ENCODE measurements at places on chromosomes 1 and 21.
A peak's percentile ranks its signal among the peaks of the same experiment; 100 is the strongest.

GRCh38 chr1:228794810-228795209 is 59.5 kb downstream of the RHOU start:
- no peak for DNase-seq

GRCh38 chr1:18635891-18636595 is 5.4 kb downstream of the PAX7 start:
- peak; percentile 5 for DNase-seq

DNA sequence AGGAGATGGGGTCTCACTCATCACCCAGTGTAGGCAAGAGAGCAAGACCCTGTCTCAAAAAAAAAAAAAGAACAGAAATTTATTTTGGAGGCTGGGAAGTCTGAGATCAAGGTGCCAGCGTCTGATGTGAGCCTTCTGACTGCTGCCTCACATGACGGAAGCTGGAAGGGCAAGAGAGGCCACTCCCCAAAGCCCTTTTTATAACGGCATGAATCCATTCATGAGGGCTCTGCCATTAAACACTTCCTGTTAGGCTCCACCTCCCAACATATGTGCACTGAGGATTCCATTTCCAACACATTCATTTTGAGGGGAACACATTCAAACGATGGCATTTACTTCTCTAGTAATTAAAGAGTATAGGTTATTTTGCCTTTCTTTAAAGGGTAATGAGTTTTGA is 50.9 kb upstream of the C1orf198 start:
- no peak for DNase-seq

DNA sequence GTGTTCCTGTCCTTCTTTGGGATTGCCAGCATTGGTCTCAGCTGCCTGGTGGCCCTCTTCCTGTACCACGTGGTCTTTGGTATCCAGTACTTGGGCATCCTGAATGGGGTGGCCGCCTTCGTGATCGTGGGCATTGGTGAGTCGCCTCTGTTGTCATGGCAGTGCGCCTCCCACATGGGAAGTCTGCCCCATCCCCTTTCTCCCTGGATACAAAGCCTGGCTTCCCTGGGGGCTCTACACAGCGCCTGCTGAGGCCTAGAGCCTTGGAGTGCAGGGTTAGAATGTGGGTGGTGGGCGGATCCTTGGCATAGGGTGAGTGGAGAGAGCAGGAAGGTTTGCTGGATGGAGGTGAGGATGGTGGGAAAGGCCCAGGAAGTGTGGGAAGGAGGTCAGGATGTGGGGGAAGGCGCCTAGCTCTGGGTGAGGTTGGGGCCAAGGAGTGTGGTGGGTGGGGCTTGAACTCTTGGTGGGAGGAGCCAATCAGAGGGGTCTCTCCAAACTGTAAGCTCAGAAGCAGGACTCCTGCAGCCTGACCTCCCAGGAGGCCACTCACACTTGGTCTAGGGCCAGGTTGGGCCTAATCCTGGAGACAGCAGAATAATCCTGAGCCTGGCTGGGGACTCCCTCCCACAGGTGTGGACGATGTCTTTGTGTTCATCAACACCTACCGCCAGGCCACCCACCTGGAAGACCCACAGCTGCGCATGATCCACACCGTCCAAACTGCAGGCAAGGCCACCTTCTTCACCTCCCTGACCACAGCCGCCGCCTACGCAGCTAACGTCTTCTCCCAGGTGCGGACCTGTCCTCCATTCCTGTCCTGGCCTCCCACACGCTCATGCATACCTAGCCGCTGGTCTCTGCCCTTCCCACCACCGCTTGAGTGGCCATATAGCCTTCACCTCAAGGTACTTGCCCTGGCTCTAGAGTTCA is 36.7 kb downstream of the DISP3 start:
- DNase-seq: no peak

GRCh38 chr1:62237361-62237760 is 42.7 kb downstream of the L1TD1 start:
- DNase-seq: no peak

DNA sequence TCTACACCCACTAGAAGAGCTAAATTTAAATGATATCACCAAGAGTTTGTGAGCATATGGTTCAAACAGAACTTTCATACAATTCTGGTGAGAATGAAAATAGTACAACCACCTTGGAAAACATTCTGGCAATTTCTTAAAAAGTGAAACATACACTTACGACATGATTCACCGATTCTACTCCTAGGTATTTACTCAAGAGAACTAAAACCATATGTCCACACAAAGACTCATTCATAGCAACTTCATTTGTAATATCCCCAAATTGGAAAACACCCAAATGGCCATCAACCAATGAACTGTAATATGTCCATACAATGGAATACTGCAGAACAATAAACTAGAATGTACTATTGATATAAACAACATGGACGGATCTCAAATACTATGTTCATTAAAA is 51.2 kb upstream of the ADAM30 start:
- no peak for DNase-seq

GRCh38 chr1:25688390-25689119 is 72.0 kb downstream of the MAN1C1 start:
- no peak for DNase-seq

GRCh38 chr1:232657426-232658005 is 27.6 kb upstream of the SIPA1L2 start:
- DNase-seq: no peak

- DNase-seq: no peak
Observed at GRCh38 chr1:243261390-243261789, 5.5 kb downstream of the SDCCAG8 start.

- DNase-seq: no peak
Observed at GRCh38 chr1:96370757-96371156, 350.8 kb upstream of the PTBP2 start.

DNA sequence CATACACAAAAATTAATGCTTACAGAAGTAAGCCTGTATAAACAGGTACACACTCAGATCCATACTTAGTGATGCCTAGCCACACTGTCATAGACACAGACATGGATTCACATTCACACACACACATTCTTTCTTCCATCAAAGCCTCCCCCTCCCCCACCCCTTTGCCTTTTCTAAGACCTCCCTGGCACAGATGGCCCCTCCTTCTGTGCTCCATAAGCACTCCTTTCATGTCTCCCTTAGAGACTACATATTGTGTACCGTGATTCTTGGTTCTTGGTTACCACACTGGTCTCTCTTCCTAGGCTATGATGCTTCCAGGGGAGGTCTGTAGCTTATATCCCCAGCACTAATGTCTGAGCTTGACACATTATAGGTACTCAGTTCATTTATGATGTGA is 2.0 kb upstream of the NHLH2 start:
- no peak for DNase-seq

DNA sequence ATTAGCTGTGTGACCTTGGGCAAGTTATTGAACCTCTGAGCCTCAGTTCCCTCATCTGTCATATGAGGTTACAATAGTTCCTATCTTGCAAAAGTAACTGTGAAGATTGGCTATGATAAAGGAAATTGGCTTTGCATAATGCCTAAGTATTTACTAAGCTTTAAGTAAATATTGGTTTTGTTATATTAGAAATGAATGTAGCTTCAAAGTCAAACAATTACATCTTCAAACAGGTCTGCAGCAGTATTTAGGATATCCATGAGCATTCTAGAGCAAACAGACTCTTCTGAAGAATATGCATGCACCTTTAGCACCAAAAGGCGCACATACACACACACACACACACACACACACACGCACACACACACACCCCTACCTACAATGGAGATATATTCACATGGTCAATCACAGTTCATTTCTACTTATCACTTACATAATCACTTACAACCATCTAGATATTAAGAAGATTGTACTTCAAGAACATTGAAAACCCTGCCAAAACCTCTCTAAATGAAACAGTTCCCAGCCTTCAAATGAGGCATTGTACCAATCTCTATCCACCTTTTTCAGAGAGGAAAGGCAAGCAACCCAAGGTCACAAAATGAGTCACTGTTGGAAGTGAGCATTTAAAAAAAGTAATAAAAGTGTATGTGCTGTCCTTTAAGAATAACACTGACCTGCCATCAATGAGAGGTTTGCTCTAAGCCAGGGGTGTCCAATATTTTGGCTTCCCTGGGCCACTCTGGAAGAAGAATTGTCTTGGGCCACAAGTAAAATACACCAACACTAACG is 13.4 kb upstream of the FAM43B start:
- no peak for DNase-seq

GRCh38 chr1:61081686-61082310 is 563 bp upstream of the NFIA start:
- DNase-seq: no peak

DNA sequence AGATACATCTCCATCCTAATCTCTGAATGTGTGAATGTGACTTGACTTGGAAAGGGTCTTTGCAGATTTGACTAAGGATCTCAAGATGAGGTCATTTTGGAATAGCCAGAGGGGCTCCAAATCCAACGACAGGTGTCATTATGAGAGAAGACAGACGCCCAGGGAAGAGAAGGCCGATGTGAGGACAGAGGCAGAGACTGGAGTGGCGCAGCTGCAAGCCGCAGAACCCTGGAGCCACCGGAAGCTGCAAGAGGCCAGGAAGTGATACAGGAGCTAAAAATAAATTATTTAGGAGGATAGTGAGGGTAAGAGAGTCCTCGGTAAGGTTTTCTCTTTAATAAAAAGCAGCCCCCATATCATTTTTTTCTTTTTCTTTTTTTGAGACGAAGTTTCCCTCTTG is 9.7 kb upstream of the AADACL4 start:
- DNase-seq: no peak

GRCh38 chr1:67213164-67213563 is 46.9 kb downstream of the IL23R start:
- no peak for DNase-seq

DNA sequence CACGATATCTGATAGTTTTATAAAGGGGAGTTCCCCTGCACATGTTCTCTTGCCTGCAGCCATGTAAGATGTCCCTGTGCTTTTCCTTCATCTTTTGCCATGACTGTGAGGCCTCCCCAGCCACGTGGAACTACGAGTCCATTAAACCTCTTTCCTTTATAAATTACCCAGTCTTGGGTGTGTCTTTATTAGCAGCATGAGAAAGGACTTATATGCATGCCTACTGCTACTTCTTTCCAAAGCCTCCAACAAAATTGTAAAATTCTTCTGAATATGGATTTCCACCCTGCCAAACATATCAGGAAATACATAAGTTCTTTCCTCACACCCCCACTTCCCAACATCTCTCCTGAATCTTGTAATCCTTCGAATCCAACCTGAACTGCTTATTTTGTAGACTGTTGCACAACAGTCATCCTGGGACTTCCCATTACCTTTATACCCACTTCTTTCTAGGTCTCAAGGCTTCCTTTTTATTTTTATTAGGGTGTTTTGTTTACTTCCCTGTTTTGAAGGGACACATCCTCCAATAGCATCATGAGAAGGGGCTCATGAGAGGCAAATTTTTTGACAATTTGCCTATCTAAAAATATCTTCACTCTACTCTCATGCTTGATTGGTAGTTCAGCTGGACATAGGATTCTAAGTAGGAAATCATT is 67.5 kb upstream of the MUTYH start:
- DNase-seq: no peak

DNA sequence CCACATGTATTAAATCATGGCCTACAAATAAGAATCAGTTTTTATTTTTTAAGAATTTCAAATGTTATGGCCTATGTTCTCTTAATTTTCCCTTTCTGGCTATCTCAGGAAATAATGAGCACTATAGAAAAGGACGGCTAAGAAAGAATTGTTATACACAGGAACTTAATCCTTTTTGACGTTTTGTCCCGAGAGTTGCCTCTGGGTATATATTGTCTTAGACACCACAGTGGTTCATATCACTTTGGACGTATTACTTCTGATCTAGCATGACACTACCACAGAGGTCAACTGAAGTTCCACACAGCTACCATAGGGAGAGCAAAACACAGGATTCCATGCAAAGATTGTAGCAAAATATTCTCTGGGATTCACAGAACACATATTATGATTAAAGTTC is 307.6 kb downstream of the VAV3 start:
- no peak for DNase-seq

DNA sequence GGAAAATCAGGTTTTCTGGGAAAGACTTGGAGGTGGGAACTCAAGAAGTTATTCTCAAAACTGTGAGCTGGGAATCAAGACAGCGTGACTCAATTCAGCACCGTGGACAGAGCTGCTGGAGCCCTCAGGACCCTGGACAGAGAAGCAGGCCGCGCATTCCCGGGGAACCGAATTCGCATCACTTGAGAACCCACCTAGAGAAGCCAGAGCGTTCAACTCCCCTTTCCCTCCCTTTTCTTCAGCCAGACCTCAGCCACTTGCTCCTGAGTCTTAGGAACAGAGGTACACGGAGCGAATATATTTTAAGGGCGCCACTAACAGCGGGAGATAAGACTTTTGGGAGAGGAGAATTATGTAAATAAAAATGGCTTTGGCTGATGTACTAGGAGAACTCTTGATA is 2.0 kb upstream of the LIN28A start:
- no peak for DNase-seq

DNA sequence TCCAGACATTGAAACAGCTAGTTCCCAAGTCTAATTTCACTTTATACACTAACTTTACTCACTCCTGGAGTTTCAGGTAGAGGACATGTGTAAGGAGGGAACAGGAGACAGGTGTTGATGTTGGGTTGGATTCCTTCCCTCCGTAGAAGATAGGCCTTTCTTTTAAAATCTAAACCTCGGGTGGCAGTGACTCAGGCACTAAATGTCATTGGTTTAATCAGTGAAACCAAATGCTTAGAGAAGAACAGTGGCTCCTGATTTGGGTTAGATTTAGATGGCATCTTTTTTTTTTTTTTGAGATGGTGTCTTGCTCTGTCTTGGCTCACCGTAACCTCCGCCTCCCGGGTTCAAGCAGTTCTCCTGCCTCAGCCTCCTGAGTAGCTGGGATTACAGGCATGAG is 7.2 kb downstream of the CAP1 start:
- no peak for DNase-seq

- no peak for DNase-seq
Observed at GRCh38 chr1:204194080-204194479, 2.2 kb downstream of the KISS1 start.

GRCh38 chr1:217088011-217088410 is 364.8 kb upstream of the ESRRG start:
- DNase-seq: no peak

DNA sequence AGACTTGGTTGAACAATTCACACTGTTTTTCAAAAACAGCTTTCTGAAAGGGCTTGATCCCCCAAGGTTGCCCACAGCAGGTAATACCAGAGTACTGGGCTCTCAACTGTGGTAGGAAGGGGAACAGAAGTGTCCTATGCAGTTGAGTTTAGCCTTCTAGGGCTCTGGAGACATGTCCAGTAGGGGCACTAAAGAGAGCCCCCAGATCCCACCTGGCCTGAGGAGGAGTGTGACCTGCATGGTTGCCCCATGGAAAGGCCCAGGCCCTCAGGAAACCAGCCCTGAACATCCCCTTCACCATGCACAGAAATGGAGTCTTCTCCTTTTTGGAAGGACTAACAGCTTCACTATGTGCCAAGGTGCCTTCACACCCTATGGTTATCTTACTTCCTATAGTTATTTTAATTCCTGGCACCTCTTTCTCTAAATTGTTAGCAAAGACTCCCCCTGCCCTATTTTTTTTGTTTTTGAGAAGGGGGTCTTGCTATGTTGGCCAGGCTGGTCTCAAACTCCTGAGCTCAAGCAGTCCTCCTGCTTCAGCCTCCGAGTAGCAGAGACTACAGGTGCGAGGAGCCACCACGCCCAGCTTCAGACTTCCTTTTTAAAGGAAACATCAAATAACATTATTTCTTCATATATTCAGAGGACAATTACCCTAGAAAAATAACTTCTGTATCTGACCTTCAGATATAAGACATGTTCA is 16.8 kb upstream of the LSS start:
- DNase-seq: no peak

GRCh38 chr1:45205910-45206721 is at the start of gene ZSWIM5:
TSS of gene ZSWIM5 (minus strand) at chr1:45206605. CDS start at chr1:45206350, 255 bp downstream.
- DNase-seq: no peak

- no peak for DNase-seq
Observed at GRCh38 chr1:242002072-242002471, 3.2 kb upstream of the MAP1LC3C start.

GRCh38 chr1:67682659-67683197 is 2.3 kb upstream of the GADD45A start:
- no peak for DNase-seq
